ENCODE measurements at places on chromosomes 4 and X. TPM values are rescaled to one million over a fixed set of nuclear protein-coding genes. Genes with fewer than 3 reads are reported as not detected.

DNA sequence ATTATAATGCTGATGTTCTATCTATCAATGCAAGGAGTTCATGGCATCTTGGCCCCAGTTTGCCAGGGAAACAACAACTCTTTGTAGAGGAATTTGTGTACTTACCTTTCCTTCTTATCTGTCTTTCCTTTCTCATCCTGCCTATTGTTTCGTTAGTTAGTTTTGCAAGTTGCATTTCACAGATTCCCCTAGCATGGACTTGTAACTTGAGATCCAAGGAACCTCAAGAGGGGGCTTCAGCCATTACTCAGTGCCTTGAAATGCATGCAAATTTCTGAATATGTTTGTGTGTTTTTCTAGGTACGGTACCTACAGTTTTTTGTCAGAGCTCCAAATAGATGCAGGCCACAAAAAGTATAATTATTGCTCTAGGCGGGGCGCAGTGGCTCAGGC lies 203.6 kb downstream of the LDB2 start:
- no peak for DNase-seq

EPGN gene
- 3.7 TPM for total RNA-seq

- DNase-seq, result no peak
Measured at GRCh38 chrX:38060331-38060878, 54.1 kb downstream of the SYTL5 start.

CSAG2 gene
- not detected for total RNA-seq

DNA sequence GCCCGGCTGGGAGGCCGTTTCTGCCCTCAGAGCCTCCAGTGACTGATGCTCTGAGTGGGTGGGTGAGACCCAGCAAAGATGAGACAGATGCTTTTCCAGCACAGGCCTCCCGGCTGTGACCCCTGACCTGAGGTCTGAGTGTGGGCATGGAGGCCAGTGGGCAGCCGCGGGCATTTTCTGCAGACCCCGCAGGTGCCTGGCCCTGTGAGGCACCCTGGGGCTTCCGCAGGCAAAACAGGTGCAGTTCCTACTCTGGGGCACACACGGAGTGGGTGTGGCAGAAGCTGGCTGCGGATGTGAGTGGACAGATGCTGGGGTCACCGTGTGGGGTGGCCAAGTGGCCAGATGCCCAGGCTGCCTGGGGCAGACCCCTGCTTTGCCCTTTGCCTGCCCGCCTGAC lies 14.8 kb downstream of the HTRA3 start:
- no peak for DNase-seq

NKX3-2 gene
- not detected for total RNA-seq

- DNase-seq, result no peak
Measured at GRCh38 chr4:5371415-5372190, 320.3 kb downstream of the STK32B start.

DNA sequence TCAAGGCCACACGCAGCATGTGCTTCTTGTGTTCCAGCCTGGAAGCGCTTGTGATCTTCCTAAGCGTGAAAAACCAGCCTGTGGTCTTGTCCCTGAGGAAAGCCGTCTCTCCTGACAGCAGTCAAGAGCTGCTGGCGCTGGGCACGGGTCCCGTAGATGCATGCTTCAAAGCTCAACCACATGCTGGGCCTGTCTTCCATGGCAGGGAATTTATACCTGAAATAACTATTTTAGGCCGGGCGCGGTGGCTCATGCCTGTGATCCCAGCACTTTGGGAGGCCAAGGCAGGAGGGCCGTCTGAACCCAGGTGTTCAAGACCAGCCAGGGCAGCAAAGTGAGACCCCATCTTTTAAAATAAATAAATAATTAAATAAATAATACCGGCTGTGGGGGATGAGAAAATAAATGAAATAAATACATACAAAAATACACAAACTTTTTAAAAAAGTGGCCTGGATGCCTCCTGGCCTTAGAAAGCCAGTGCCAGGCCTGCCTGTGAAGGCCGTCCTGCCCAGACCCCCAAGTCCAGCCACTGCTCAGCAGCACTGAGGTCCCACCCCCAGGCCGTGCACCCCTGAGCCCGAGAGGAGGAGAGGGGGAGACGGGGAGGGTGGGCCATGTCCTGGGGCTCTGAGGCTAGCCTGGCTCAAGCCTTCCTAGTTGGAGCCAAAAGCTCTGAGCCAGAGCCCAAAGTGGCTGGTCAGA lies 10.4 kb downstream of the LRPAP1 start:
- DNase-seq, result peak; percentile 11

ADH1B gene
- total RNA-seq, result not detected

DNA sequence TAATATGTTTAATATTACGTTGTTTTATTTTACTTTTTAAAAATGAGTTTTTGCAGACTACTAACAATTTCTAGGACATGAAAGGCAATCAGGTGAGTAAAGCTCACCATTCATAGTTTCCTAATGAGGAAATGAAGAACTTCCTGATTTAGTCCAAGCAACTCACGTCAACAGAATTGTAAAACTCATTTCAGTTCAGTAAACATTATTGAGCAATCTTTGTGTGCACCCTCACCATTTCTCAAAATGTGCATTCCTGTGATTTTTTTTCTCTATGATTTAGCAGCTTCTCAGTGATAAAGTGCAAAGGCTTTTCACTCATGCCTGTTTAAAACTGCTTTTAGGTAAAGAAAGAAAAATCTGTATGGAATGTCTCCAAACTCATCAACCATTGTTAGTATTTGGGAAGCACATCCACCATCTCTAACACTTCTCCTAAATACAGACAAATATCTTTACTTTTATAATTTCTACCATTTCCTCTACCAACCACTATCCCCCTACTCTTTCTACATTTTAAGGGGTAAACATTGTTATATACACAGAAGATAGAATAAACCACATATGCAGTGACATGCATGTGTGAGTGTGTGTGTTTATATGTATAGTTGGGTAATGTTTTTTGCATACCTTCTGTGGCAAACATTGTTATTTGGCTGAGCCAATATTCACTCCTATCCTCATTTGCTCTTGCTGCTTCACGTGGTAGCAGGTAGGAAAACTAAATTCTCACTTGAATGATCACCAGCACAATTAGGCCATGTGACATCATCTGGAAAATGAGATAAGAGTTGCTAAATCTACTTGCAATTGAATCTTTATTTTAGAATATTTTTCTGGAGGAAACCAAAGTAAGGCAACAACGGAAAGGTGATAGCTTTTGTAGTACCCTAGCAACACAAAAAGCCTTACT lies 54.7 kb upstream of the PRDM8 start:
- no peak for DNase-seq
